ENCODE measurements at places on chromosomes 13 and 19.

GRCh38 chr13:26184791-26185250 is 37.3 kb downstream of the RNF6 start:
- peak; percentile 11 for DNase-seq

GRCh38 chr19:36010402-36010801 is 1.8 kb upstream of the SYNE4 start:
- no peak for DNase-seq

DNA sequence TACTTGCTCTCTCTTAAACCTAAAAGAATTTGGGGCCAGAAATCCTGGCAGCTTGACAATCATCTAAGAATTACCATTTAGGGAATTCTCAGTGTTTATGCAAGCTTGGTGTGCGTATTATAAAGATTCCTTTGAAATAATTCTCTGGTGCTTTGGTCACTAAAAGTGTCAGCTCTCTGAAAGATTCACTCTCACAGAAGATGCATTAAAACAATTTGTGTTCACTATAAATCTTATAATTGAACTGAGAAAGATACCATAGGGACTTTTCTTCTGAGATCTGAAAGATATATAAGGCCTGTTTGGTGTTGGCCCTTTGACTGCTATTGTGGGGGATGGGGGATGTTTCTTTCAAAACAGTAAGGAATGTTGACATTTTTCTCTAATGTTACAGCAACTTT is 27.3 kb downstream of the EPSTI1 start:
- no peak for DNase-seq

DNA sequence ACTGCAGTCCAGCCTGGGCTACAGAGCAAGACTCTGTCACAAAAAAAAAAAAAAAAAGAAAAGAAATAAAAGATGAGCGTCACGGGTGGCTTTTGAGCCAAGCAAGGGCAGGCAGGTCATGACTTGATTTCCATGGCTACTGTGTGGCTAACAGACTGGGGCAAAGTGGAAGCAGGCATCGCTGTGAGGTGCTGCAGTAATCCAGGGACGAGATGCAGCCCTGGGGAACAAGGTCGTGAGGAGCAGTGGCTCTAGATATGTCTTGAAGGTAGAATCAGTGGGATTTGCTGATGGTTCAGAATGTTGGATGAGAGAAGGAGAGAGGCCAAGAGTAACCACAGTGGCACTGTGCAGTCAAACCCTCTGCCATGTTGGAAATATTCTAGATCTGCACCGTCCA is 14.2 kb downstream of the HAS1 start:
- no peak for DNase-seq

GRCh38 chr13:72653506-72653905 is 73.9 kb downstream of the MZT1 start:
- no peak for DNase-seq

DNA sequence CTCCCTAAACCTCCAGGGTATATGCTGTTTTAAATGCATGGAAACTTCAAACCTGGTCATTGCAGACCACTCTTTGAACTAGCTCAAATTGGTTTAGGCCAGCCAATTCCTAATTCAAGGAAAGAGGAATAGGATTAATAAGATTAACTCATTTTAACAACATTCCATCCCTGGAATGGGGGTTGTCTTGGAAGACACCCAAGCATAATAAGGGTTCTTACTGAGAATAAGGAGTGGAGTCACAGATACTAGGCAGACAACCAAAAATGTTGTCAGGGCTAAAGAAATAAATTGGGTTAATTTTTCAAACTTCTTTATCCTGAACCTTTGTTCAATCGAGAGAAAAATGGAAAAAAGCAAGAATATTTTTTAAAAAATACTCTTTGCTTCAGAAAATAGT is 186.2 kb downstream of the PCDH9 start:
- DNase-seq = peak; percentile 49

GRCh38 chr13:106490569-106491321 is 44.7 kb downstream of the EFNB2 start:
- DNase-seq = no peak

DNA sequence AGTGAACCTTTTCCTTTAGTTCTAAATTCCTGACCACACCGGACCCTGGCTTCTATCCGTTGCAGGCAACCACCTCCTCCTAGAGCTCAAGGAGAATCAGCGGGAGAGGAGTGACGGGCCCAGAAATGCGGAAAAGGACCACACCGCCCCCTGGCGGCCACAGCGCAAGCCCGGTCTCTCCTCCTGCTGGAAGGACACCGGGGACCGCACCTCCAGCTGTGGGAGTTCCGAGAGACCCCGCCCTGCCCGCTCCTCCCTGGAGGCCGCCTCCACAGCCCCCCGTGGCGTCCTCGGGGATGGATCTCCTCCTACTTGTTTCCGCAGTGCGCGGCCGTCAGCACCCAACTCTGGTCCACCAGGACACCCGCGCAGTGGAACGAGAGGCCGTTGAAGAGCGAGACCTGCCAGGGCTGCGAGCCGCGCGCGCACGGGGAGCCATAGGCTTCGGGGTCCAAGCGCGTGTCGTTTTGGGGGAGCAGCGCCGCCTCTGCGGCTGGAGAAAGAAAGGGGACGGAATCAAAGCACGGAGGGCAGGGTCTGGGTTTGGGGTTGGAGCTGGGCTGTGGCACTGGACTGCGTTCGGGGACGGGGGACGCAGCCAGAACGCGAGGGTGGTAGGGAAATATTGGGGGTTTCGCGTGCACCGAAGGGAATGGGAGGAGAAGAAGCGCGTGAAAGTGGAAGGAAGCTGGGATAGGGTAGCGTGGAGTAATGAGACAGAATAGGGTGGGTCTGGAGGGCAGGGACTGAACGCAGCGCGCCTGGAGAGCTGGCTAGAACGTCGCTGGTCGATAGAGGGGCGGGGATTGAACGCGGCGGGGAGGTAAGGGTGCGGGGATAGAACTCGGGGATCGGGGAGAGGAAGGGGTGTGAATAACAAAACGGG is 2.5 kb downstream of the KLK10 start:
- DNase-seq = no peak

GRCh38 chr13:111031531-111031961 is 83.6 kb upstream of the ARHGEF7 start:
- peak; percentile 56 for DNase-seq

GRCh38 chr13:111021270-111021669 is 93.8 kb upstream of the ARHGEF7 start:
- no peak for DNase-seq

DNA sequence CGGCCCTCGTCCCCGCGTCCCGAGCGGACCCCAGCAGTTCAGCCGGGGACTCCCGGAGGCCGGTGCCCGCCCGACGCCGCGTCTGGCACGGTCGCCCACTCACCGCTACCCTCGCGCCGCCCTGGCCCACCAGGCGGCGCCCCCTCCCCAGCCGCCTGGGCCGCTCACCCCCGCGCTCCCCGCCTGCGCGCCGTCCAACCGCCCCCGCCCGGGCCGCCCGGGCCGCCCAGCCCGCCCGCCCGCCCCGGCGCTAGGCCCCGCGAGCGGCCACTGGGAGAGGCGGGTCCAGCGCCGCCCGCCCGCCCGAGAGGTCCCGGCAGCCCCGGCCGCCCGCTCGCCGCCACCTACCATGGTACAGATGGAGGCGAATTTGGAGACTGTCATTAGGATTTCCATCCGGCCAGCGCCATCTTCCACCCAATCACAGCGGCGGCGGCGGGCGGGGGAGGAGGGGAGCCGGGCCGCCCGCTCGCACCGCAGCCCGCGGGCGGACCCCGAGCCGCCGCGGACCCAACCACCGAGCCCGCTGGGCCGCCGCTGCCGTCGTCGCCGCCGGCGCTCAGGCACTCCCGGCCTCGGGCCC is at the start of gene USP12:
TSS of gene USP12 (minus strand) at position 568 of the 583 bp plus-strand sequence. CDS start at position 396, 172 bp downstream.
- DNase-seq = no peak

- DNase-seq = peak; percentile 55
Observed at GRCh38 chr19:16001481-16002312, 52.9 kb downstream of the OR10H4 start.

DNA sequence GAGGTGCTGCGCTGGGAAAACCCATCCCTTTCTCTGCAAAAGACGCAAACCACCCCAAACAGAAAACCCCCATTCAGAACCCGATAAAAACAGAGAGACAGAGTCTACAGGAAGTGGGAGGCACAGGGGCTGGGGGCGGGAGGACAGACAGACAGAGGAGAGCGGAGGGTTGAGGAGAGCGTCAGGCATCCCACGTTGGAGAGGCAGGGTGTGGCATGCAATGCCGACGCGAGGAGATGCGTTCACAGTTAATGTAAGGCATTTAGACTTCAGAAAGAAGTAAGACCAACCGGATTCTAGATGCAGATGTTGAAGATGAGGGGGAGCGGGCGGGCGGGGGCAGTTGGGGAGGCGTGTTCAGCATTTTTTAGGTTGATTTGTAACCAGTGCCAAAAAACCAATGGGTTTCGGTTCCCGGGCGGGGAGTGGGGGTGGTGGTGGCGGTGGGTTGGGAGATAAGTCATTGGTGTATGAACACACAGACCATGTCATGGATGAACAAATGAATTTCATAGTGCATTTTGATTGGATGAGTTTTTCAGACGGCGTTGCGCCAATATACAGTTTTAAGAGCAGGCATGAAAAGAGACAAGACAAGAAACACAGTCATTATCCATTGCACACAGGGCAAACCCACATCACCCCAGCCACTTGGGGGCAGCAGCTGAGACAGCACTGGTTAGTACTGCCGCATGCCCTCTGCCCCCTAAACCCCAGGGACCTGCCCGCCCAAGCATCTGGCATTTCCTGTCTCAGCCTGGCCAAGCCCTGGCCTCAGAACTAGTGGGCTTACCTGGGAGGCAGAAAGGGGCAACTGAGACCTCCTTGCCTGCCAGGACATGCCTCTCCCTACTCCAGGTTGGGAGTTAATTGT is 91.3 kb downstream of the IER2 start:
- no peak for DNase-seq

DNA sequence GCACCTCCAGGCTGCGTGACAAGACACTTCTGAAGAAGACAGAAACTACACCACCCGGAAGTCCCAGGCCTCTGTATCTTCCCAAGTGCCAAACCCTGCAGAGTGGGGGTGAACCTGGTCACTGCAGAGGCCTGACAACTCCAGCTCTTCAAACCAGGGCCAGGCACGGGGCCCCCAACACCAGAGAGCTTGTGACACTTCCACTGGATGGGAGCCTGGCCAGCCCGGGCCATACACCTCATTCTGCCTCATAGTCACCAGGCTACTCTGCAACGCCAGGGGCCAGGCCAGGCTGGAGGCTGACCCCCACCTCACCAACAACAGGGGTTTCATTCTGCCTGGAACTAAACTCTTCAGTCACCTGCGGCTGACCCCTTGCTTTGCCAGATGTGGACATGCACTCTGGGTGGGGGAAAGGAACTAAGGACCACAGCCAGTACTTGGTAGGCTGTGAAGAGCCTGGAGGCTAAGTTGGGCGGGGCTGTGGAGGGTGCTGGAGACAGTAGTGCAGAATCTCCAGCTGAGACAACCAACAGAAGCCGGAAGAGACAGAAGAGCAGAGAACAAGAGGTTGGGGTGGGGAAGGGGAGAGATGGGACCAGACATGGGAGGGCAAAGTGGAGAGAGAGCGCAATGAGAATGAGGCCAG is 23.0 kb downstream of the TUBA3C start:
- DNase-seq = no peak

- no peak for DNase-seq
Observed at GRCh38 chr19:31502536-31503170, 153.4 kb upstream of the TSHZ3 start.

GRCh38 chr13:77150651-77151050 is 123.7 kb upstream of the FBXL3 start:
- DNase-seq = no peak

- DNase-seq = no peak
Observed at GRCh38 chr19:14328406-14328805, 52.8 kb upstream of the ADGRE5 start.

- DNase-seq = no peak
Observed at GRCh38 chr13:23467048-23467931, 33.8 kb upstream of the SACS start.
